ENCODE measurements at places on chromosomes 11 and 22. TPM values are rescaled to one million over a fixed set of nuclear protein-coding genes. Genes with fewer than 3 reads are reported as not detected.

- peak; percentile 46 for DNase-seq
Measured at GRCh38 chr11:47732271-47732670, 17.1 kb upstream of the AGBL2 start.

- no peak for DNase-seq
Measured at GRCh38 chr11:76526878-76527277, 82.1 kb downstream of the EMSY start.

- no peak for DNase-seq
Measured at GRCh38 chr11:69437001-69437875, 44.2 kb upstream of the LINC01488 start.

DNA sequence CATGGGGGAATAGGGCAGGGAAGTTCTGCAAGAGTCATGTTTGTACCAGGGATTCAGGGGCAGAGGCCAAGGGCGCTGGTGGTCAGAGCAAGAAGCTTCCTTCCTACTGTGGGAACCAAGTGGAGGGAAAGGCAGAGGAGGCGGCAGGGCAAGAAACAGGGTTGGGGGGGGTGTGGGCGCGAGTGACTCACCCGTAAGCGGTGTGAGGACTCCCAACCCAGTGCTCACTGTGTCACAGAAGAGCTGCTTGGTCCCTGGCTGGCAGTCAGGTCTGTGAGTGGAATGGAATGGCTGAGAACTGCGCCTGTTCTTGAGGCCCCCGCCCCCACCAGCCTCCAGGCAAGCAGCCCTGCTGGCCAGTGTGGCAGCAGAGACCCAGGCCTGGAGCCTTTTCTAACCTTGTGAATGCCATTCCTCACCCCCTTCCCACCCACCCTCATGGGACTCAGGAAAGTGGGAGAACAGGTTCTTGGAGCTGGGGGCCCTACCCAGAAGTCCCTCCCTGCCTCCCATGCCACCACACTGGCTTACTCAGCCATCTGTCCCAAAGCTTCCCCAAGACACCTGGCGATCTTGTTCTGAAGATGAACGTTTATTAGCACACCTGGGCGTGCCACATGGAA lies 4.7 kb downstream of the LRRC10B start:
- DNase-seq: no peak

GRCh38 chr11:34585735-34586487 lies 35.0 kb upstream of the EHF start:
- DNase-seq: peak; percentile 74

- no peak for DNase-seq
Measured at GRCh38 chr11:40268551-40268950, 1190.9 kb downstream of the LRRC4C start.

- DNase-seq: no peak
Measured at GRCh38 chr11:18769802-18770456, 21.7 kb downstream of the PTPN5 start.

- DNase-seq: no peak
Measured at GRCh38 chr11:128400382-128401203, 186.8 kb downstream of the ETS1 start.

DNA sequence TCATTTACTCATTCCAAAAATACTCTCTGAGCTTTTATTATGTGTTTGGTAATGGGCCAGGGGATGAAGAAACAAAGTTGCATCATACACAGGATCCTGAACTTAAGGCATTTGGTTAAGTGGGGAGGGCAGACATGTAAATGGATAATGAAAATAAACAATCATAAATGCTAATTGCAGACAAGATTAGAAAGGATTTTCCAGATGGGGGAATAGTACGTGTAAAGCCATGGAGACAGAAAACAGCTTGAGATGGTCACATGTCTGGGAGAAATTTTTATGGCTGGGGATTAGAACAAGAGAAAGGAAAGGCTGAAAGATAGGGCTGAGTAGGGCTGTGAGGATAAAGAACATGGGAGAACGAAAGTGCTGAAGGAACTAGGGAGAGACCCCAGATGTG lies 534.3 kb upstream of the LARGE1 start:
- peak; percentile 1 for DNase-seq

KRTAP5-10 gene
- polyA plus RNA-seq: 0.21 TPM

PHLDA2 gene
- polyA plus RNA-seq: 0.55 TPM

All from right lung (tissue), 10 donors.